ENCODE measurements at places on chromosomes 7 and 10. TPM values are rescaled to one million over a fixed set of nuclear protein-coding genes. Genes with fewer than 3 reads are reported as not detected.
A peak's percentile ranks its signal among the peaks of the same experiment; 100 is the strongest.

The OR9A2 gene
- 0.42 TPM for total RNA-seq

GRCh38 chr7:88391247-88391646 is 84.6 kb upstream of the STEAP4 start:
- no peak for DNase-seq

GRCh38 chr7:118005026-118005425 is 131.8 kb upstream of the CTTNBP2 start:
- no peak for DNase-seq

GRCh38 chr10:11131112-11131639 is 113.5 kb downstream of the CELF2 start:
- no peak for DNase-seq

GRCh38 chr7:137110091-137110509 is 233.4 kb downstream of the PTN start:
- no peak for DNase-seq

GRCh38 chr7:87875151-87876039 is 765 bp downstream of the SLC25A40 start:
- no peak for DNase-seq

- no peak for DNase-seq
Observed at GRCh38 chr10:1575481-1576244, 161.7 kb downstream of the ADARB2 start.

- no peak for DNase-seq
Observed at GRCh38 chr10:96972264-96972663, 140.2 kb downstream of the LCOR start.

DNA sequence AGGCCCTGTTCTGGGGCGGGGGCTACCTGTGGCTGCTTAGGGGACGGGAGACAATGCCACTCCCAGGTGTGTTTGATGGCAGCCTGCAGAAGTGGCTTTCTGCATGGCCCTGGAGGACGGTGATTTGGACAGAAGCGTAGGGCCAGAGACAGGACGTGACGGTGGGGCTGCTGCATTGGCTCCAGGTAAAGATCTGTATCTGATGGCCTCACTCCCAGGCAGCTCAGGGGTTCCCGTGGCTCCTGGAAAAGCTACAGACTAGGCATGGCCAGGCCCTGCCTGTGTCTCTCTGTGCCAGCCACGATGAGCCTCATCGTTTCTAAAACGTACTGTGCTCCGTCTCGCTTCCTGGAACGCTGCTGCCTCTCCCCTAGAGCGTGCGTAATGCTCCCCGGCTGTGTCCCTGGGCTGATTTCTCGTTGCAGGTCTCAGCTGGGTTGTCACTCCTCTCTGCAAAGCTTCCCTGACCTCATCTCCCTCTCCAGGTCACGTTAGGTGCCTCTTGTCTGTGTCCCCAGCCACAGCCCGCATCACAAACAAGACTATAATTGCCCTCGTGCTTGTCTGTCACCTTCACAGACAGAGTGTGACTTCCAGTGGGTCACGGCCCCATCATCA is 12.6 kb downstream of the GTF2IRD1 start:
- DNase-seq: no peak

DNA sequence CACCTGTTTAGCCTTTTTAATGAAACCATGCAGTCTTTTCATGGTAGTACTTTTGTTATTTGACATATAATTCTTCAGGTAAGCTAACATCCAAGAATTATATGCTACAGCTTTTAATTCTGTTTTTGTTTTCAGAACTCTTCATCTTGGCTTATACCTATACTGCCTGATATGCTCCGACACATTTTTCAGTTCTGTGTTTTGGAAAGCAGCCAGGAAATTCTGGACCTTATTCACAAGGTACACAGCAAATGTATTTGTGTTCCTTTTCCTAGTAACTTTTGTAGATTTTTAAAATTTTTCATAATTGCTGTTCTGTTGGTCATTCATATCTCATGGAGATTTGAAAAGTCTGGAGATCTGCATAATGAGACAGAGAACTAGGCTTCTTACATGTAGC is 56.7 kb downstream of the BTAF1 start:
- DNase-seq: no peak

The VWA2 gene
- 14.4 TPM for total RNA-seq

The ANXA7 gene
- total RNA-seq: 47.9 TPM

The NAT16 gene
- not detected for total RNA-seq

GRCh38 chr10:128064108-128064969 is 61.9 kb downstream of the MKI67 start:
- DNase-seq: no peak

The TMEM270 gene
- total RNA-seq: not detected

- DNase-seq: no peak
Observed at GRCh38 chr7:101428093-101428866, 65.6 kb downstream of the COL26A1 start.

GRCh38 chr7:149292462-149292823 is 30.4 kb downstream of the ZNF783 start:
- DNase-seq: peak; percentile 17

GRCh38 chr10:1605999-1606940 is 131.1 kb downstream of the ADARB2 start:
- no peak for DNase-seq

GRCh38 chr10:70705121-70705861 is 33.0 kb downstream of the ADAMTS14 start:
- no peak for DNase-seq

DNA sequence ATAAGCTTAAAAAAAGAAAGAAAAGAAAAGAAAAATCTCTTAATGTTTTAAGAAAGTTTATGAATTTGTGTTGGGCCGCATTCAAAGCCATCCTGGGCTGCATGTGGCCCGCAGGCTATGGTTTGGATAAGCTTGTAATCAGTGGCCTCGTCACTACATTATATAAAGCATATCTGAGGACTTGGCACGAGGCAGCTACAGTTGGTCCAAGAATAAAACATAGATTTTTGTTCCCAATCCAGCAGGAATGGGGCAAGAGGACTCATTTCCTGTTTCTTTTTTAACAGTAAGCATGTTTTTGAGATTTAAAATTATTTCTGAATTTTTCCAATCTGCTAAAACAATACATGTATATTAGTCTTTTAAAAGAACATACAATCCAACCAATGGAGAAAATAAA is 28.6 kb downstream of the MCM10 start:
- DNase-seq: no peak

GRCh38 chr7:112233048-112233697 is 26.7 kb downstream of the ZNF277 start:
- no peak for DNase-seq

The LHPP gene
- total RNA-seq: 17.3 TPM

- DNase-seq: no peak
Observed at GRCh38 chr7:19969859-19970493, 196.6 kb upstream of the TMEM196 start.

GRCh38 chr7:3910054-3910453 is 609.0 kb downstream of the SDK1 start:
- DNase-seq: no peak

The PLAC9 gene
- 25.1 TPM for total RNA-seq

The SUN3 gene
- not detected for total RNA-seq

DNA sequence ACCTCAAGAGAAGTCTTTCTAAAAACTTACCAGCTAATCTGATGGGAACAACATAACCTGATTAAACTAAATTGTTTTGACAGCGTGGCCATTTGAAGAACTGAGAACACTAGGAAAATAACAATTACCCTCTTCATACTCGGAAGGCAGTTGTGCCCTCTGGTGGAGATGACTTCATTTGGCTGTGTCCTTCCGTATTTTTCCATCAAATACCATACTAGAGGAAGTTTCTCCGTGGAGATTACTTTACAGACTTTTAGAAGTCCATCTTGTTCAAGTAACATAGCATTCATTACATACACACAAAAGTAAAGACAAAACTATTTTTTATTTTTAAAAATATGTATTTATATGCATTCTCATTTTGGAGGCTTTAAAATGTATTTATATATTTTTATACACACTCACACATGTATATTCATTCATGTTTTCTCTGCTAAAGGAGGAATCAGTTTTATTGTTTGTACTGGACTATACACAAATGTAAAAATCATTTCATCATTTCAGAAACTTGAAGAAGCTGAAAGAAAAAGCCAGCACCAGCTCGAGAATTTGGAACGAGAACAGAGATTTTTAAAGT is 25.2 kb downstream of the SMNDC1 start:
- DNase-seq: no peak

- DNase-seq: no peak
Observed at GRCh38 chr10:114408112-114408967, 4.0 kb upstream of the AFAP1L2 start.

The SLC26A5 gene
- total RNA-seq: not detected

DNA sequence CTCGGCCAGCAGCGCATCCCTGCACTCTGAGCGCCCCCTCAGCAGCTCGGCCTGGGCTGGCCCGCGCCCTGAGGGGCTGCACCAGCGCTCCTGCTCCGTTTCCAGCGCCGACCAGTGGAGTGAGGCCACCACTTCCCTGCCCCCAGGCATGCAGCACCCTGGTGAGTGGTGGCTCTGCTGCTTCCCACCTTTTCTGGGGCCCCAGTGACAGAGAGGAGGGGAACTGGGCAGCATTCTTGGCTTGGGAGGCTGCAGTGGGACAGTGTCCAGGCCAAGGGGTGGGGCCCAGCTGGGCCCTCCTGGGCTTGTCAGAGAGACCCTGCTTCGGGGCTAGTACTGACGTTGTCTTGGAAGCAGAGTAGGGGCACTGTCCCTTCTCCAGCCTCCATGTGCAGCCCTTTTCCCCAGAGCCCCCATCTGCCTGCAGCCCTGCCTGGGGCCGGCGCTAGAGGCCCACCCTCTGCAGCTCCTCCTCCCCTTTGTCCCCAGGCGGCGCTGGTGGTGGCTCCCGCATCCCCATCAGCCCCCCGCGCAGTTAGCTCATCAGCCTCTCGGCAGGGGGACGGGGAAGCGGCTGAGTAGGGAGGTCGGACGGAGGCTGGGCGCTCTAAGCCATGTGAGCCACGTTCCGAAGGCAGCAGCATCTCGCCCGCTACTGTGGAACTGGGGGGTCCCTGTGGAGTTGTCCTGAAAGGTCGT is 29.2 kb downstream of the GBX1 start:
- DNase-seq: no peak

The INSYN2A gene
- 0.09 TPM for total RNA-seq

- DNase-seq: no peak
Observed at GRCh38 chr7:1564603-1565022, 5.2 kb downstream of the PSMG3 start.

- DNase-seq: no peak
Observed at GRCh38 chr7:158588878-158589442, 1.3 kb upstream of the PTPRN2 start.

DNA sequence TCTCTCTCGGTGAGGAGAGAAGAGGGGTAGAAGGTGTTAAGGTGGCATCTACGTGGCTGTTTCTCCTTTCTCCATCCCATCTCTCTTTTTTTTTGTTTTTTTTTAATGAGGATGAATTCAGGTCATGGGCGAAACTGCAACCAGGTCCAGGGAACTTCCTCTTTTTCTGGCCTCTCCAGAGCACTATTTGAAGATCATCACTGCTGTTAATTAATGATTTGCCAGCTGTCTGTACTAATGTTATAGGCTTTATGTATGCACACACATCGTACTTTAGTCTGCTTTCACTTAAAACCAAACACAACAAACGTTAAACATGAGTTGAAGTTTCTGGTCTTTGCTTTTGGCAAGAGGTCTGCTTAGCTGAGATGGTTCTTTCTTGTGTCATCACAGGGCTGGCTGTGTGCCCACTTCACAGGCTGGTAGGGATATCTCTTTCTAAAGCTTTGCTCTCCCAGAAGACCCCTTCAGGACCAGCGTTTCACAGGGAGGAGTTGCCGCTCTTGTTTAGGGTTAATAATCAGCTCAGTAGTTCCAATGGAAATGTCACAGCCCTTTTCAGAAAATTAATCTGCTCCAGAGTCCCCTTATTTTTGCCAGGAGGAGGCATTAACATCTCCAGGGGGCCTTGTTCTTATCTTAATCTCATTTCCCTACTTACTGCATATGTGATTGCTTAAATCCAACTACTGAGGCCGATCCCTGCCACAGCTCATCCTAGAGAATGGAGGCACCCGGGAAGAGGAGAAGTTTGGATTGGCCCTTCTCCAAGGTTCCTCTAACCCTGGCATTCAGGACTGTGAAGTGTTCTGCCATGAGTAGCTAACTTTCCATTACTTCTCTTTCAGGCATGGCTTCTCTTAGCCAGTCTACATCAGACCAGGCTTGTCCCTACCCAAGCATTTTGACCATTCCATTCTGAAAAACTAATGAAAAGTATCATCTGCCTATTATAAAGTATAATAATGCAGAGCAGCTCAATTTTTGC is 273.9 kb upstream of the NFE2L3 start:
- DNase-seq: no peak

The AFAP1L2 gene
- 5.7 TPM for total RNA-seq

The POM121C gene
- 90.6 TPM for total RNA-seq

- no peak for DNase-seq
Observed at GRCh38 chr10:111098679-111099437, 22.0 kb downstream of the ADRA2A start.

DNA sequence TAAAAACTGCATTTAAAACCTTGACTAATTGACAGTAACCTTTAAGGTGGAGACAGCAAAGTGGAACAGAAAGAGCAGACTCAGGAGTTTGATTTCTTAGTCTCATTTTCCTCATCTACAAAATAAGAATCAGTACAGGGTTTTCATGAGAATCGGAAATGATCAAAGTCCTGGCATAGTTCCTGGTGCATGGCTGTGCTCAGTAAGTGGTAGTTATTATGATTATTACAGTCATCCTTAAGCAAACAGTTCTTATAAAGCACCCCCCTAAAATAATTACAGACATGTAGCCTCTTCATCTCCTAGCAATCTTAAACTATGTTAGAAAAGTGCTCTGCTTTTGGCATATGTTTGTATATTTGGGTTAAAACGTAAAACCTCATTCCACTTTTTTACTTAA is 18.0 kb downstream of the NEBL start:
- no peak for DNase-seq

DNA sequence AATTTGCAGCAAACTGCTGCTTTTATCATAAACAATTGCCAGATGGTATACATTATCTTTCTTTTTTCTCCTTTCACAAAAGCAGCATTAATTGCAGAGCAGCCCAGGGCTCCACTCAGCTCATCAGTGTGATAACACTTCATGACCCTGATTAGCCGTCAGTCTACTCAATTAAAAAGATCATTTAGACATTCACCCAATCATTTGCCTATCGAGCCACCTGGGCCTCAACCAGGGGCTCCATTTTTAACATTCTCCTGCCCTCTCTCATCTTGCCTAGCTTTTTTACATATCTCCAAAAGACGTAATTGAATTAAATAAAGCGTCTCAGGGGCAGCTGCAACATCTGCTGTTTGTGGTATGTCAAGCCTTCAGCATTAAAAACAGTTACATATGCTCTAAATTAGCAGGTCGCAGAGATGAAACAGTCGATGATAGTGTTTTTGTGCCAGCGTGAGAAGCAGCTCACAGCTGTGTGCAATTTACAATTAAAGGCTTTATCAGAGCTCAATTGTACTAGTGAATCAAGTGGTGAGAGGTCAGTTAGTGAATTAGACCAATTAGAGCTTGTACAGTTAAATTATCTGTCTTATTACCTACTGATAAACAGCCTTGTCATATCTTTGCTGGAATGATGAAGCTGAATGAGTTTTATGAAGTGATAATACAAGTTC is 522.5 kb downstream of the ETV1 start:
- no peak for DNase-seq

GRCh38 chr7:42940985-42941847 is 9.0 kb downstream of the MRPL32 start:
- DNase-seq: peak; percentile 85

The PRTFDC1 gene
- 26.3 TPM for total RNA-seq
